ENCODE measurements at places on chromosomes 3 and 15. TPM values are rescaled to one million over a fixed set of nuclear protein-coding genes. Genes with fewer than 3 reads are reported as not detected.

SLC22A14 gene
- 0.12 TPM for total RNA-seq

SUMF1 gene
- 11.7 TPM for total RNA-seq

NTRK3 gene
- 0.79 TPM for total RNA-seq

HIGD2B gene
- not detected for total RNA-seq

FRMD5 gene
- total RNA-seq, result 0.89 TPM

UBXN7 gene
- 22.5 TPM for total RNA-seq

C3orf20 gene
- not detected for total RNA-seq

SCN11A gene
- 0.05 TPM for total RNA-seq

SLC2A2 gene
- total RNA-seq, result 2.4 TPM
